AG10803 (cell line): ENCODE measurements at places on chromosomes 3 and 15.

DNA sequence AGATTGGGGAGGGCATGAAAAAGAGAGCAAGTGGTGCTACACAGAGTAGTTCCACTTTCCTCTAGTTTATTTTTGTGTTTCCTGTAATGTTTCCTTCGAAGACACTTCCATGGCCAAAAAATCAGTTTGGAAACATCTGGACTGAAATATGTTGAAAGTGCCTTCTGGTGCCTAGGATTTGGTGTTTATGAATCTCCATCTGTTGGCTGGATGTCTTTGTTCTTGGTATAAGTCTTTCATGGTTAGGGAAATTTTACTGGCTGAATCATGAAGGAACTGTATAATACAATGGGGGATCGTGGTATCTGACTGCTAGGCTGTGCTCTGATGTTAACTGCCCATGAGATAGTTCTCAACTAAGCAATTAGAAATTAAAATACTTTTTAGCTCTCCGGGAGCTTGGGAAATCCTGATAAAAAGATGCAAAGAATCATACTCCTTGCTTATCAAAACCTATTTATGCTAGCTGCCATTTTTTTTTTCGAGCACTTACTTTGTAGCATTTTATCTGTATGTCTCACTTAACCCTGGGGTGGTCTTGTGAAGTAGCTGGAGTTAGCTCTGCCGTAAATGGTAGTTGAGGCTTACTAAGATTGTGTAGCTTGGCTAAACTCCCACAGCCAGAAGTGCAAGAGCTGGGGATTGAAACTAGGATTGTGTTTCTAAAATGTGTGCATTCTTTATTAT lies 21.9 kb downstream of the AKAP13 start:
- DNase-seq: peak; percentile 37

DNA sequence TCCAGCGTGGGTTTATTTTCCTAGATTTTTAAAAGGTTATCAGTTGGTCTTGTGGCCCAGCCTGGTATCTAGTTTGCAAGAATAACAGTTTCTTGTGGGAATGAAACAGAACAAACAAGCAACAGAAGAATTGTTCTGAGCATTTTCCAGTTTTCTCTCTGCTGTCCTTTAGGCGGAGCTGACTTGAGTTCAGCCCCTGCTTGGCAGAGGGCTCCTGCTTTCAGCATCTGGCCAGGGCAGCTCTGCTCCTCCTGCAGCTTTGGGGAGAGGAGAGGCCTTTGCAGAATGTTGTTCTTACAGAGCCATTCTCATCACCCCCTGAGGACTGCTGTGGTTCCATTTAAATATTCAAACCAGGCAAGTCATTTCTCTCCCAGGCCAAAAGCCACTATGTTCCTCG lies 117.7 kb downstream of the ALDH1A2 start:
- no peak for DNase-seq

DNA sequence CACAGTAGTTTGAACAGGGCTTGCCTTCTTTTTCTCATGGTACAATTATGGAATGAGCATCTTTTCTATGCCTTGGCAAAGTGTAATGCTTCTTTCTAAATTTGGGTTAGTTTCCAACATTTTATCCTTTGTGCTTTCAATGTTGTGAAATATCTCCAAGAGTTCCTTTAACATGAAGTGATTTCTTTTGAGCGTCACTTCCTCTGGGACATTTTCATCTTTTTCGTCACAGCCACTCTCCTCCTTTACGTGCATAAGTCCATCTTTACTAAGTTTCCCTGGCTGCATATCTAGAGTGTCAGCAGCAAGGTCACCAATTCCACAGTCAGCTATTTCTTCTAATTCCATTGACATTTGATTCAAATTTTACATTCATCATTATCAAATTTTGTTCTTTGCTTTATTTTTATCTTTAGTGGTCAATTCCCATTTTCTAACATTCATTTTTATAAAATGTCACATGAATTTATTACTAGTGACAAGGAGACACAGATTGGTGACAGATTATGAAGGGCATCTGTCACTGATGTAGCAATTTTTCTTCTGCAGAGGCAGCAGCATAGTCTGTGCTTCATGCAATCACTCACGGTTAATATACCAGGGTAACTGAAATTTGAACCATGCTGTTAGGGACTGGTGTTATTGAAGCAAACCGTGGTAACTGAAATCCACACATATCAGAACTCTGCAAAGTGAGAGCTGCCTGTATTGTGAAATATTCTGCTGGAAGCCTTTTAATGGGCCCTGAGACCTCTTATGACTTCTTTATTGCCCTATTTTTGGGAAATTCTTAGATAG lies 126.5 kb upstream of the THBS1 start:
- peak; percentile 84 for DNase-seq

GRCh38 chr3:124063197-124063909 lies 71.4 kb upstream of the ROPN1 start:
- peak; percentile 72 for DNase-seq

DNA sequence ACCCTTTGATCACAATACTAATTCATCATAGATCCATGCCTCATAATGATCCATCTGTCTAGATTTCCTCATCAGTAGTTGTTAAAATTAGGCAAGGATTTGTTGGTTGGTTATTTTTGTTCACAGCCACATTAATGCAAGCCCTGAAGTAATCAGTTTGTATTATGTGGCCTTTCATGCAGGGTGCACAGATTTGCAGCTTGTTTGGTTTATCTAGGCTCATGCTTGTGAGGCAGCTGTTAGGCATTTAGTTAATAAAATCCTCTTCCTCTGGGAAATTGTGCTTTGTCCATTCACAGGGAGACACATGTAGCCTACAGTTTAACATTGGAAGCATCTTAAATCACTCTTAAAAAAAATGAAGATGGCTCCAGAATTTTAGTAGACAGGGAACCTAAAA lies 162.8 kb upstream of the ZNF385D start:
- peak; percentile 81 for DNase-seq

DNA sequence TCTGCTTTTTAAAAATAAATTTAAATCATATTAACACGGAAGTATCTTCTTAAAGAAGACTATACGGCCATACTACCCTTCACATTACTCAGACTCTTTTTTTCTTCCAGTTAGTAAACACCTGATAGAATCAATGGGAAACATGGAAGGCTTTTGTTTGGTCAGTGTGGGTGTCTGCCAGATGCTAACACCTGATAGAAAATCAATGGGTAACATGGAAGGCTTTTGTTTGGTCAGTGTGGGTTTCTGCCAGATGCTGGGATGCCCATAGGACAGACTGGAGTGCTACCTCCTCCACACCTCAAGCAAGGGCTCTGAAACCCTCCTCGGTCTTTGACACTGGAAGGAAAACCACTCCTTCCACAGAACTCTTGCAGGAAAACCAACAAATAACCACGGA lies 29.2 kb downstream of the HACL1 start:
- no peak for DNase-seq
